Mesenteric fat pad (tissue), 1 donor: ENCODE measurements at places on chromosomes 4 and X.

- no peak for DNase-seq
Observed at GRCh38 chr4:18847249-18847890, 825.8 kb upstream of the LCORL start.

GRCh38 chr4:185227713-185228278 is 18.4 kb downstream of the SNX25 start:
- no peak for DNase-seq

DNA sequence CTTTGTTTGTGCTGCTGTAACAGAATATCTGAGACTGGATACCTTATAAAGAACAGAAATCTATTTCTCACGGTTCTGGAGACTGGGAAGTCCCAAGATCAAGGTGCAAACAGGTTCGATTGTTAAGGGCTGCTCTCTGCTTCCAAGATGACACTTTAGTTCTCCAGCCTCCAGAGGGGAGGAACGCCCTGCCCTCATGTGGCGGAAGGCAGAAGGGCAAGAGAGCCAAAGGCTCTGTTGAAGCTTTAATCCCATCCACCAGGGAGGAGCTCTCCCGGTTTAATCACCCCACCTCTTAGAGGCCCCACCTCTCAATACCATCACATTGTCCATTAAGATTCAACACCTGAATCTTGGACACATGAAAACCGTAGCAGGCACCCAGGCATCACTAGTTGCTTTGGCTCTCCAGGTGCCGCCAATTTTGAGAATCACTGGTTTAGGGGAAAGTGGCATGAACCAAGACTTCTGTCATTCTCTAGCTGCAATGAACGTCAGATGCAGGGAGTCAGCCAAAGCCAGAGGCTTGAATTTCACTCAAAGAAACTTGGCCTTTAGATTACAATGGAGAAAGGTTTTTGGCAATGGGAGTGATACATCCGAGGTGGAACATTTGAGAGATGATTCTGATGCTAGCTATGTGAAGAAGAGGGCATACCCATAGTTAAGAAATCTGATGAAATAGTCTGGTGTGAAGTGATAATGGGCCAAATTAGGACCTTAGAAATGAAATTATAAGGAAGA is 15.7 kb downstream of the FHL1 start:
- no peak for DNase-seq

GRCh38 chr4:81913427-81913879 is 441.7 kb upstream of the RASGEF1B start:
- DNase-seq: no peak

DNA sequence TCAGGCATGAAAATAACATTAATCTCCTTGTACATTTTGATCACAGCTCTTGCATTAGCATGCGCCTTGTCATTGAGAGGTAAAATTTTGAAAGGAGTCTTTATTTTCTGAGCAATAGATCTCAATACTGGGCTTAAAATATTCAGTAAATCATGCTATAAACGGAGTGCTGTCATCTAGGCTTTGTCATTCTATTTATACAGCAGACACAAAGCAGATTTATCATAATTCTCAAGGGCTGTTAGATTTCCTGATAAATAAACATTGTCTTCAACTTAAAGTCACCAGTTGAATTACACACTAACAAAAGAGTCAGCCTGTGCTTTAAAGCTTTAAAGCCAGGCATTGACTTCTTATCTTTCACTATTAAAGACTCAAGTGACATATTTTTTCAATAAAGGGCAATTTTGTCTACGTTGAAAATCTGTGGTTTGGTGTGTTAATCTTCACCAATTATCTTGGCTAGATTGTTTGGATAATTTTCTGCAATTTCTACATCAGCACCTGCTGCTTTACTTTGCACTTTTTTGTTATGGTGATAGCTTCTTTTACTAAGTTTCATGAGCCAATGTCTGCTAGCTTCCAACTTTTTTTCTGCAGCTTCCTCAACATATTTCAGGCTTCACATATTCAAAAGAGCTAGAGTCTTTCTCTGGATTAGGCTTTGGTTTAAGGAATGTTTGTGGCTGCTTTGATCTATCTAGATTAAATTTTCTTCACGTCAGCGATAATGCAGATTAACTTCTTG is 27.9 kb upstream of the UGT2B4 start:
- DNase-seq: no peak
